ENCODE measurements at places on chromosomes 2 and 18.

- no peak for DNase-seq
These were observed 419.1 kb upstream of the DSEL start for GRCh38 chr18:67935638-67936037.

- no peak for DNase-seq
These were observed 108.8 kb upstream of the TMEM200C start for GRCh38 chr18:6004119-6004518.

DNA sequence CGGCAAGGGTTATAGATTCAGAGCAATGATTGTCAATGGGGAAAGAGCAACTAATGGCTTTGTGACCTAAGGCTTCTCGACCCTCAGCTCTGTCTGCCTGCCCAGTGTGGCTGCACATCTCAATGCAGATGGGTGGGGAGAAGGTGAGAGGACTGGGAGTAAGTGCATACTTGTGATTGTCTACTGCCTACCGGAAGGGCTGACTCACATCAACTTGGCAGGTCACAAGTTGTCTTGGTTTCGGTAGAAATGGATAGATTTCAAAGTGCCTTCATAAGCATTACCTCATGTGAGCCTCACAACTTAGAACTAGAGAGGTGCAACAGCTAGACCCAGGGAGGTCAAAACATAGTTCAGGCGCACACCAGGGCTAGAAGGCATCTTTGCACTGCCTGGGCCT is 29.4 kb downstream of the STAT1 start:
- DNase-seq, result no peak

GRCh38 chr2:47036489-47036769 is 118.7 kb downstream of the STPG4 start:
- DNase-seq, result no peak

- DNase-seq, result no peak
These were observed 162.5 kb upstream of the EPAS1 start for GRCh38 chr2:46134531-46135227.

DNA sequence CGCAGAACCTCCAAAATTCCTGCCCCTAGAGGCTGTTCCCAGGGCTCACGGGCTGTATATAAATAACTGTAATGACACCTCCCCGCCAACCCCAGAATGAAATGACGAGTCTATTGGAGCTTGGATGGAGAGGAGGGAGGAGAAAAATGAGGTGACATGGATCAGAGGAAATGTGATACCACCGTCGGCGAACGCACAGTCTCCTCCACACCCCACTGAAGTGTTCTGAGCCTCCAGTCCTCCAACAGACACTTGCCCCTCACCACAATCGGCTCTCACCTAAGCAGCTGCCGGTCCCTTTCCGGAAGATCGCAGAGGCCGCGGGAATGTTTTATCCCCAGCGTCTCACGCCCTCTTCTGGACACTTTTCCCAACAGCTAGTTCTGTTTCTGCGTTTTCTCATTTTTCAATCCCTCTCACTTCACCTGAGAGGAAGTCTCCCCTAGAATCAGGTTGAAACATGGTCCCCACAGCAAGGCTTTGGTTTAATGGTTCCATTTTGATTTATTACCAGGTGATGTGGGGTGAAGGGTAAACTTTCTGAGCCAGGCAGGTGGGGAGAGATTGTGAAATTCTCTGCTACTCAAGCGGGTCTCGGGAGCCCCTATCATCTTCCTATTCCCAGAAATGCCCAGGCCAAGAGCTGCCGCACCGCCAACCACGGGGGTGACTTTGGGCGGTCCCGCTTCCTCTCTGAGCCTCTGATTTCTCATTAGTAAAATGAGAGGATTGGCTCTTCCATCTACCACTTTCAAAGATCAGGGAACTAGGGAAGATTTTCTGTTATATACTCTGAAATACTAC is 9.1 kb upstream of the MYO5B start:
- DNase-seq, result no peak

GRCh38 chr2:54483426-54483825 is 27.3 kb downstream of the SPTBN1 start:
- DNase-seq, result no peak

DNA sequence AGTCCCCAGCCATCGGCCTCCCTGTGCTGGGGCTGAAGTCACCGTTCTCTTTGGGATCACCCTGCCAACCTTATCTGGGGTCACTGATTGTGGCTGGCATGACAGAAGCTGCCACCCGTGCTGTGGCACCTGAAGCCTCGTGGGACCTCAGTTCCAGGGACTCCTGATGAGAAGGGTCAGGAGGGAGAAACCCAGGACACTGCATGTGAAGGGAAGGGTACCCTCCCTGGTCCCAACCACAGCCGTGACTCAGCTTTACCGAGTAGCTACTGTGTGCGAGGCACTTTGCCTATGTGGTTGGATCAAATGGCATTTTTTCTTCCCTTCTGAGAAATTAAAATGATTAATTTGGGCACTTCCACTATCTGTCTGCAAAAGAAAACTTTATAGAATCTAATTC is 64.4 kb downstream of the SP110 start:
- no peak for DNase-seq

DNA sequence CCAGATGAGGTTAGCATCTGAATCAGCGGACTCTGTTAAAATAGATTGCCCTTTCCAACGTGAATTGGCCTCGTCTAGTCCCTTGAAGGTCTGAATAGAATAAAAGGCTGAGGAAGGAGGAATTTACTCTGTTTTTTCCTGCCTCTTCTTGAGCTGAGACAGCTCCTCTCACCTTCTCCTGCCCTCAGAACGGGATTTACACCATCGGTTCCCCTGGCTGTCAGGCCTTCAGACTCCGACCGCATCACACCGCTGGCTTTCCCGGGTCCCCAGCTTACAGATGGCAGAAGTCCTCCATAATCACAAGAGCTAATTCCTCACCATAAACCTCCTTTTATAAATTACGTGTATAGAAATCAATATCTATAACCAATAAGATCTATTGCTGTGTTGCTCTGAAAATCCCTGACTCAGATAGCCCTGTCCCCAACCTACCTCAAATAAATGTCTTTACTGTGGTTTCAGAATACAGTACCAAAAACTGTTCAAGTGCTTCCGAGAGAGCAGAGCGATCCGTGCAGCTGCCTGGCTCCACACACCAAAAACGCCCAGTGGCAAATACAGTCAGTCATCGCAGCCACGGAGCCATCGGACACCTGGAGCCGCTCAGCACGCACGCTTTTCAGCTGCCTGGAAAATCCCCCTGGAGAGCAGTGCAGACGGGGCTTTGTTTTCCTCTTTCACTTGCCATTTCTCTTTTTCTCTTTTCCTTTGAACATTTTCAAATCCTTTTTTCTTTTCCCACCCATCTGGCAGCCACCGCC is 196.9 kb downstream of the NRP2 start:
- no peak for DNase-seq

DNA sequence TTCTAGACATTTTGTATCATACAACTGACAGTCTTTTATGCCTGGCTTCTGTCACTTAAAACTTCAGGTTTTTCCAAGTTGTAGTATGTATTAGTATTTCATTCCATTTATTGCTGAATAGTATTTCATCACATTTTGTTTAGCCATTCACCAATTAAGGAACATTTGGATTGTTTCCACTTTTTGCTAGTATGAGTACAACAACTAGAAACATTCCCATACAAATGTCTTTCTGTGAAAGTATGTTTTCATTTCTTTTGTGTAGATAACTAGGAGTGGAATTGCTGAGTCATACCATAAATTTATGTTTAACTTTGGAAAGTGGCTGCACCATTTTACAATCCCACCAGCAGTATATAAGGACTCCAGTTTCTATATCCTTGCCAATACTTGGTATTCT is 135.9 kb downstream of the ATAD2B start:
- no peak for DNase-seq

GRCh38 chr2:240613781-240614180 is 11.5 kb upstream of the GPR35 start:
- no peak for DNase-seq

GRCh38 chr2:240916571-240917008 is 10.5 kb downstream of the CROCC2 start:
- DNase-seq, result peak; percentile 1

- DNase-seq, result no peak
These were observed 16.4 kb downstream of the TET3 start for GRCh38 chr2:74001121-74001520.

- no peak for DNase-seq
These were observed 34.0 kb downstream of the FARSB start for GRCh38 chr2:222621893-222622292.

DNA sequence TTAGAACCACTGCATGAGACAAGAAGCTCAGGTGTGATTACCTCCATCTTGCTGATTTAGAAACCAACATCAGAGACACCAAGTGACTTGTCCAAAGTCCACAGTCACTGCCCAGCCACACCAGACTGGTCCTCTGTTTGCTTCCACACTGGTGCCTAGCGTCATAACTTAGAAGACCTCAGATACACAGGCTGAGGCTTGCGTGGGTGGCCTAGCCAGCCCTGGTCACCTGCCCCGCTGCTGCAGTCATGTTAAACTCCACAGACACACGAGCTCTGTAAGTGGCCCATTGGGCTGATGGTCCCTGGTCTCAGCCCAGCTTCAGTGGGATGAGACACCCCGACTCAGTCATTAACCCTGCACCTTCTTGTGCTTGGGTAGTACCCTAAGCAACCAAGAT is 47.1 kb downstream of the CNGA3 start:
- no peak for DNase-seq

DNA sequence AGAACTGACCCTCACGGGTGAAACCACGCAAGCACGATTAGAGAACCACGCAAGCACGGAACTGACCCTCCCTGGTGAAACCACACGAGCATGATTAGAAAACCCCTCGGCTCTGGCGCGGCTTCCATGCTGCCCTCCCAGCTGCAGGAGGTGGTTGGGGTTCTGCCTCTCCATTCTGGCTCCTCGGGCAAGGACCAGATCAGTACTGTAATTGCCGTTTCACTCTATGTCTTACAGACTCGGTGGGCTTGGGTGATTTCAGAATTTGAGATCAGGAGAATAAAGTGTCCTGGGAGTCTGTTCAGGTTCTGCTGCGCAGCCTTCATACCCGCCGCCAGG is 58.3 kb upstream of the KCNG2 start:
- no peak for DNase-seq

- DNase-seq, result no peak
These were observed 686.0 kb downstream of the NRXN1 start for GRCh38 chr2:50345701-50346591.

GRCh38 chr18:79393635-79394533 is 1.8 kb upstream of the NFATC1 start:
- no peak for DNase-seq

GRCh38 chr2:53913721-53914120 is 54.0 kb upstream of the GPR75 start:
- DNase-seq, result no peak

DNA sequence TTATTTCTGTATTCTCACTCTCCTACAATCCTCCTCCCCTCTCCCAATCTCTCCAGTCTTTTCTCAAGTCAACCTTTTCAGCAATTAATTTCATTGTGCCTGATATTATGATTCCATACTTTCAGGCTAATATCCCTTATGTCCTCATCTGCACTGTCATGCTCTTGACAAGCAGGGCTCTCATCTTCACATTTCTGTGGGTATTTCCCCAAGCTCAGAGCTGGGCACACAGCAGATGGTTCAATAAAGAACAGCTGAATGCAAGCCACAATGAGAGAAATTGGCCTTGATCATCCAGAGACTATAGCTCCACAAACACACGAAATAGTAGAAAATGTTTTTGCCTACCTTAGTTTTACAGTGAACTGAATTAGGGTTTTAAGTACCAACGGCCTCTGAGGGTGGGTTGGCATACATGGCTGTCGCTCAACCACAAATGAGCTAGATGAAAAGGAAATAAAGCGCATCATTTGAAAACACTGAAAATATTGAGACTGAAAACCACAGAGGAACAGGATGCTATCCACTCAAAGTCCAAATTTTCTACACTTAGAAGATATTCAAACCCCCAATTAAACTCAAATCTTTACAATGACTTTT is 47.5 kb upstream of the STAT1 start:
- DNase-seq, result peak; percentile 90

DNA sequence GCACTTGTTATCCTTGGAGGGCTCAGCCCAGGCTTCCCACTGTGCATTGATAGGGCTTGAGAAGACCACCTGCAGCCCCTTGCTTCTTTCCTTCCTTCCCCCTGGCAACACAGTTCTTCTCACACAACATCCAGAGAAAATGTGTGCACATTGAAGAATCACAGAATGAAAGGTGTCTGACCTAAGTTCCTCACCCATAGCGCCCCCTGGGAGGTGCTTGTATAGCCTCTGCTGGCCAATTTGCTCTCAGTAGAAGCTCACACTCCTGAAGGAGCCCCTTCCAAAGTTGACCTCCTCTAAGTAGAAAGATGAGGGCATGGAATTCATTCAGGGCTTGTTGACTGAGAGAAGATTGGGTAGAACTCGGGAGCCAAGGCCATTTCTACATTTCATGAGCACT is 758.4 kb upstream of the KLHL29 start:
- no peak for DNase-seq

DNA sequence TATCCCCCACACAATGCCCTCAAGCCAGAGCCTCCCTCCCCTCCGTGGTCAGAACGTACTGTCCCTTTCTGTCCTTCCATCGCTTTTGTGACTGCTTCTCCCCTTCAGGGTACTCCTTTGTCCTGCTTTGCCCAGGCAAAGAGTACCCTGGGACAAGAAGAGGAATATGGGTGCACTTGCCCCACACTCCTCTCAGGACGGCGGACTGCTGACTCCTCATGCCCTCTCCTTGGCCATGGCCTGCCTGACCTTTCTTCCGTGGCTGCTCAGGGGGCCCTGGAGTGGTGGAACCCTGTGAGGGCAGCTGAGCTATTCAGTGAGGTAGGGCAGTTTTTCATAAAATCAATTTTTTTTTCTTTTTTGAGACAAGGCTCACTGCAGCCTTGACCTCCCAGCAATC is 18.7 kb downstream of the C2orf74 start:
- DNase-seq, result no peak

- no peak for DNase-seq
These were observed 545 bp downstream of the GLI2 start for GRCh38 chr2:120736202-120736623.

DNA sequence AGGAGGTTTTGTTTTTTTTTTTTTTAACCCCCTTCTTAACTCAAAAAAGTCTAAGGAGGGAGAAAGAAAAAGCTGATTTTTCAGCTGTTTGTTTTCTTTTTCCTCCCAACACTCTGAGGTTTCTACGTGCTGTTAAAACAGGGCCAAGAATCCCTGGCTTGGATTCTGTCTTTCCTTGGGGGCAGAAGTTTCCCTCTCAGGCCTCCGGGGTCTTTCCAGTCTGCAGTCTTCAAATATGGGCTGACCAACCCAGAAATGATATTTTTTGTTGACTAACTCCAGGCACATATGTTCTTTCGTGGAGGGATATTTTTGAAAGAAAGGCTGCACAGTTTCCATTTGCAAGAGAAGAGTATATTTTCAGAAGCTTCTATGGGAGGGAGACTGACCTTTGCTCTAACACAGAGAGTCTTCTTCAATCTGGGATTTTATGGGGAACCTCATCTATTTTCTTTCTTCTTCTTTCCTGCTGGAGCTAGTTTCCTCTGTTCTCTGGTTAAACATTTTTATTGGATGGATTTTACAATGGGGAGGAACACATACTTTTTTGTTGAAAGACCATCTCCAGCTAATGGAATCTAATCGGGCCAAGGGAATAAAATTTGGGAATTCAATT is 93.3 kb upstream of the SPRED2 start:
- no peak for DNase-seq
